ENCODE measurements at places on chromosomes 7 and 10.

DNA sequence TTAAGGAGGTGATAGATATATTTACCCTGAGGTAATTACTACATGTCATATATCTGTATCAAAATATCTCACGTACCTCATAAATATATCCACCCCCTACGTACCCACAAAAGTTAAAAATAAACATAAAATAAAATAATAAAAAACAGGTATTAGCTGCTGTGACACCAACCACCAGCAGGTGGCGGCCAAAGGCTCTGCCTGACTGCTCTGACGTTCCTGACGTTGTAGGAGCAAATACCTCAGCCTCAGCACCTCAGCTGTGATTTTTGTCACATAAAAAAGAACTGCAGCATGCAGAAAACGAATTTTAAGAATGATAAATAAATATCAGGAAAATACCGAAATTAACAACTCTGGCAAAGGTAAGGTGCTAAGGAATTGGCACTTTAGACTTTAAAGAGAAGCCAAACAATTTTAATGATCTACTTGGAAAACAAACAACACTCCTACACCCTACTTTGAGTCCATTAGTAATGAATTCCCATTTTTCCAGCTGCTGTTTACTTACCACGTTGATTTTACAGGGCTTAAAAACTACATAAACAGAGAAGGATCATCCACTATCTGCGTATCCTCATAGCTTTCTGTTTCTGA, 125.4 kb upstream of the TARP start:
- DNase-seq: peak; percentile 58

GRCh38 chr10:120948889-120949608, 97.9 kb downstream of the WDR11 start:
- peak; percentile 43 for DNase-seq

DNA sequence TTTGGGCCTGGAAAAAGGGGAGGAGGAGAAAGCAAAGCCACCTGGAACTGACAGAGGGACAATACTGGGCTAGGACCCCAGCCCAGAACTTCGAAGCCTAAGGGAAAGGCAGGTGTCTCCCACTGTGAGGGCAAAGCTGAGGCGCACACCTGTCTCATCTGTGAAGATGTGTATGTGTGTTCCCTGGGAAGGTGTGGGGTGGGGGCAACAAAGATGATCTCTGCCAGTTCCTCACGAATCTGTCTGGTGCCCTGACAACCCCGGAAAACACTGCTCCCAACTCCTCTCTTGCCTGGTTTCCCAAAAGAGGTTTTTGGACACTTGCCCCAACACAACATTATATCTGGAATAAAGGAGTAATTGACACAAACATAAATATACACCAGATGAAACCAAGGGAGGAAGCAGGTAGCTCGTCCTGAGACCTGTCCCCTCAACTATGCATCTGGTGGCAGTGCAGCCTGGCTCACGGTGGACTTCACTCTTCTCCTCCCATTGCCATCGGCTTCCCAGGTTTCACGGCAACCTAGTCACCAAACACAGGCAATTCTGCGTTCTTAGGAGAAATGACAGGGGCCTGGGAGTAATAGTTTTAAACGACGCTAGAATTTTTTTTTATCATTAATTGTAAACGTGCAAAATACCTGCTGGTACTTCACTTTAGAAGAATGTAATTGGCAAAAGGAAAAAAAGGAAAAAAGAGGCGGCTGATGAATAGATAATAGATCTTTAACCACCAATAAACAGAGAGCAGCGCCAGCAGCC, 1.7 kb upstream of the EMX2 start:
- no peak for DNase-seq

GRCh38 chr7:91247500-91247899, 16.7 kb upstream of the FZD1 start:
- no peak for DNase-seq

GRCh38 chr7:91187061-91187460, 77.2 kb upstream of the FZD1 start:
- no peak for DNase-seq

Measured in activated CD8-positive, alpha-beta memory T cell treated with anti-CD3 and anti-CD28 coated beads, Interleukin-2, amount 50 U/mL, for 4 hours (primary cell).